GM20000 (cell line): ENCODE measurements at places on chromosomes 4 and X.

DNA sequence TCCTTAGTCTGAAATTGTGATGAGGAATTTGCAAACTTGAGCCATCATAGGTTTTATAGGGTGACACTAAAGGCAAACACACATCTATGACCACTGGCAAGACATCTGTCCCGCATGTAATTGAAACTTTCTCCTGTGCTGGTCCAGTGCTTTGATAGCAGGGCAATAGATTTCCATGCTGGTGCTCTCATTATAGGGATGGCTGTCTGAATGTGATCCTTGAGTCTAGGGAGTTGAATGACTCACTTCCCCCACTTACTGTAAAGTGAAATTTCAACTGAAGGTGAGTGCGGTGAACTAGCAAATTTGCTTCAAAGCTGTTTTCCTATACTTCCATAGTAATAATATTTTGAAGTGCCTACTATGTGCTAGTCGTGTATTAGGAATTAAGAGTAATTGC, 1630.0 kb downstream of the STIM2 start:
- DNase-seq, result no peak

DNA sequence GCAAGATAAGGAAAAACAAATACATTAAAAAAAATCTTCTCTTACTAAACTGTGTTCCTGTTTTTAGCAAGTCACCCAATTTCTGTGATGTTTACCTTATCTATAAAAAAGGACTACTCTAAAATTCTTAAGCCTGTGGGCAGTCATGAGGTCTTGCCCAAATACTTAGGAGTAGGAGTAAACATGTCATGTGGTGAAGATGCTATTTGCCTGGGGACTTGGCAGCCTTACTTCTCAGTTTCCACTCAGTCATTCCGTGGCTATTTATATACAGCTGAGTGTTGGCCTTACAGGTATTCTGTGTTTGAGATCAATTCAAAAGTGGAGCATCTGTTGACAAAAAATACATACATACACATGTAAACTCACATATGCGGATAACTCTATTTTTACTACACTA, 89.9 kb upstream of the TLR2 start:
- DNase-seq, result no peak

- no peak for DNase-seq
Measured at GRCh38 chr4:24256066-24256465, 328.3 kb downstream of the DHX15 start.

DNA sequence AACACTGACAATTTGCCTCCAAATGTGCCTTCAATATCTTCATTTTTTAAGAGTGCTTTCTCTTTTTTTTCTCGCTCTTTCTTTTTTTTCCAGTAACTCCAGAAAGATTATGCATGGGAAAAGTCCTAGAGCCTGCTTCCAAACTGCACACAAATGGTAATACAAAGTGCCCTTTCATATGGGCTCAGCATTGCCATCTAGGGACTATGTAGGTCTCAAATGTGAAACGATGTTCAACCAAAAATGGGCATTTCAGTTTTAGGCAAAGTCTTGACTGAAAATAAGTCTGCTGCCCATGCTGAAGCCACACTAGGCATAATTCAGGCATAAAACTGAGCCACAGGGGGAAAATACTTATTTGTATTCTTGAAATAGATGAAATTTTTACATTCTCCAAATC, 65.6 kb downstream of the SYNPO2 start:
- DNase-seq, result no peak

GRCh38 chrX:134148172-134148692, 88.8 kb upstream of the CCDC160 start:
- DNase-seq, result no peak

- DNase-seq, result no peak
Measured at GRCh38 chr4:121182296-121182695, 18.2 kb upstream of the TNIP3 start.

- DNase-seq, result no peak
Measured at GRCh38 chr4:2343476-2343875, 75.0 kb downstream of the ZFYVE28 start.

- no peak for DNase-seq
Measured at GRCh38 chrX:24463077-24463476, 2.0 kb upstream of the PDK3 start.

GRCh38 chrX:68677998-68678397, 30.5 kb downstream of the STARD8 start:
- no peak for DNase-seq

GRCh38 chrX:111095974-111096895, at the start of gene PAK3:
Gene PAK3 (plus strand): TSS chrX:111096191. CDS start chrX:111123104, 26,913 bp downstream.
- DNase-seq, result no peak

DNA sequence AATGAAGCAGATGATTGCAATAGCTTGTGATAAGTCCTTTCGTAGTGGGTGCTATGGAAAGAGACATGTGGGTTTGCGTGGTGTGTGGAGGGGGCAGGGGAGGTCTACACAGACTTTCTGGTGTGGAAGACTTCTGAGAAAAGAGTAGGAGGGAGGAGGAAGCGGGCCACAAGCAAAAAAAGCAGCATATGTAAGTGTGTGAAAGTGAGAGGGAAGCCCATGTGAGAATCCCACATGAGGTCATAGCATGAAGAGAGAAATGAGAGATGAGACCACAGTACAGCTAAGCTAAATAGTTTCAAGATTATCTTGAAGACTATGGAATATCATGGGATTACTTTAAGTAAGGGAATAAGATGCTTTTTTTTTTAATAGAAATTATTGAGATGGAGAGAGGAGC, 2039.9 kb upstream of the TENM3 start:
- peak; percentile 39 for DNase-seq
